A549 treated with GW870086 at 1 μM for 4 hours (cell line): ENCODE measurements at places on chromosomes 4 and X. TPM values are rescaled to one million over a fixed set of nuclear protein-coding genes. Genes with fewer than 3 reads are reported as not detected.

CXCL13 gene
- total RNA-seq = not detected in 5 replicates

SCML1 gene
- total RNA-seq = 4.3 to 7.0 TPM (median 6.2 TPM) in 5 replicates

SH3RF1 gene
- 8.5 to 11.4 TPM (median 10.4 TPM) in 5 replicates for total RNA-seq

POU4F2 gene
- total RNA-seq = not detected in 5 replicates

SPP1 gene
- total RNA-seq = 152 to 194 TPM (median 161 TPM) in 5 replicates

ARMCX2 gene
- 0.05 to 0.21 TPM (median 0.10 TPM) in 3 of 5 replicates, not detected in the others for total RNA-seq

GPAT3 gene
- total RNA-seq = 40.7 to 47.0 TPM (median 43.5 TPM) in 5 replicates

EGFL6 gene
- total RNA-seq = 0.05 to 0.06 TPM in 2 of 5 replicates, not detected in the others

NOCT gene
- 7.8 to 10.0 TPM (median 9.3 TPM) in 5 replicates for total RNA-seq

BANK1 gene
- total RNA-seq = 0.94 to 1.3 TPM (median 1.1 TPM) in 5 replicates

GPR173 gene
- not detected in 5 replicates for total RNA-seq

NUDT10 gene
- total RNA-seq = 0.90 to 1.4 TPM (median 0.97 TPM) in 5 replicates

MCF2 gene
- 0.06 to 0.10 TPM (median 0.06 TPM) in 3 of 5 replicates, not detected in the others for total RNA-seq

AREG gene
- total RNA-seq = 38.9 to 48.1 TPM (median 43.8 TPM) in 5 replicates

TCEAL7 gene
- not detected in 5 replicates for total RNA-seq

SYP gene
- total RNA-seq = 2.7 to 3.5 TPM (median 3.0 TPM) in 5 replicates

DHX15 gene
- total RNA-seq = 88.2 to 103 TPM (median 101 TPM) in 5 replicates

PSAPL1 gene
- 0.15 to 0.33 TPM (median 0.22 TPM) in 5 replicates for total RNA-seq

CT83 gene
- total RNA-seq = not detected in 5 replicates

FAM200B gene
- 26.1 to 34.1 TPM (median 30.0 TPM) in 5 replicates for total RNA-seq

FRG2 gene
- total RNA-seq = 0.08 TPM in 1 of 5 replicates, not detected in the others

PNMA6A gene
- total RNA-seq = 3.7 to 5.1 TPM (median 4.5 TPM) in 5 replicates

USO1 gene
- 19.2 to 26.2 TPM (median 24.4 TPM) in 5 replicates for total RNA-seq

IRF2 gene
- total RNA-seq = 8.9 to 10.1 TPM (median 9.2 TPM) in 5 replicates

NDST3 gene
- not detected in 5 replicates for total RNA-seq

CDKL2 gene
- total RNA-seq = 0.41 to 1.2 TPM (median 0.90 TPM) in 5 replicates

BGN gene
- 0.07 TPM in 1 of 5 replicates, not detected in the others for total RNA-seq

RPS6KA6 gene
- total RNA-seq = 3.9 to 5.9 TPM (median 5.5 TPM) in 5 replicates

MAGEC3 gene
- not detected in 5 replicates for total RNA-seq

ADH7 gene
- not detected in 5 replicates for total RNA-seq

ADAM29 gene
- not detected in 5 replicates for total RNA-seq

MTMR1 gene
- total RNA-seq = 12.5 to 18.1 TPM (median 15.6 TPM) in 5 replicates

UGT2A1 gene
- total RNA-seq = not detected in 5 replicates

HSD17B13 gene
- total RNA-seq = 0.06 to 0.10 TPM (median 0.07 TPM) in 3 of 5 replicates, not detected in the others

NXF2B gene
- not detected in 5 replicates for total RNA-seq

MAOB gene
- total RNA-seq = 0.10 to 0.25 TPM (median 0.19 TPM) in 5 replicates

GC gene
- not detected in 5 replicates for total RNA-seq
